ENCODE measurements at places on chromosomes 11 and 22.

DNA sequence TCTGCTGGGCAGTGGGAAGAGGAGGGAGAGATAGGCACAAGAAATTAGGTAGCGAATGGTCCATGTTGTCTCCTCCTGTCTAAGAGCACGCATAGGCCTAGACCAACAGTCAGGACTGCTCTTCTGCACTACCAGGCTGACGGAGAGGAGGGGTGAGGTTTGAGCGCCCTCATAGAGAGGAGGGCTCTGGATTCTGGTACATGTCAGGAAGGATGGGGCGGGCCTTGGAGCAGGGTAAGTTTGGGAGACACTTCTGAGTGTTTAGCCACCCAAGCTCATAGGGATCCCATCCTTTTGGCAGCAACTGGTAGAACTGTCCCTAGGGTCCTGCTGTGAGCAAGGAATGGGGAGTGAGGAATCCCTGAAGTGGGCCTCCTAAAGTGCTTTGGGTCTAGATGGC is 60.4 kb downstream of the KCNC1 start:
- no peak for DNase-seq

DNA sequence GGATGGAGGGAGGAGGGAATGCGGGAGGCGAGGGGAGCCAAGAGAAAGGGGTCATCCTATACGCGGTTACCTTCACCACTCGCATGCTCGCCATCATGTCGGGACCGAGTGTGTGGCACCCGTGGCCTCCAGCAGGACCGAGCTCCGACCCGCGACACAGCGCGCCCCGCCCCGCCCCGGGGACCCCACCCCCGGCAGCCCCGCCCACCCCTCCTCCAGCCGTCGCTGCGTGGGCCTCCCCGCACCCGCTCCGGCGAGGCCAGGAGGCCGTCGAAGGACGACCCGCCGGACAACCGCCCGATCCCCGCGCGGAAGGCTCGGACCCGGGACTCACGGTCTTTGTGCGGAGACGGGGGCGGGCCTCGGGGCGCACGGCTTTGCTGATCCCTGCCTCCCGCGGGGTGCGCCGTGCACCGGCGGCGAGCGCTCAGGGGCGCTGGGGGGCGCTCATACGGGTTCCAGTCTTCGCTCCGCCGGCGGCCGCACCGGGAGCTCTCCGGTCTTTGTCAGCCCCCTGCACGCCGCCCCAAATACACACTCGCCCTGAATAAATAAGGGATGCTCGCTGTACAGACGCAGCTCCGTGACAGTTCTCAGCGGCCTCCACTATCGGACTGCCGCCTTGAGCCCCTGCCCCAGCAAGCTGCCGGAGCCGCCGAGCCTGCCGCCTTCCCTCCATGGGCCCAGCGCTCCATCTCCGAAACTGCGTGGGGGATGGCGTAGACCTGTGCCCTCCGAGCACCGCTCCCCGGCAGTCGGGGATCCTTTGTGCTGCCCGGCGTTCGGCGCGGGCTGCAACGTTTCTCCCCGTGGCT is at the start of gene UBE2L6:
UBE2L6 (minus strand) TSS at position 158 of the 815 bp plus-strand sequence; CDS start at position 97, 61 bp downstream.
- peak; percentile 88 for DNase-seq

DNA sequence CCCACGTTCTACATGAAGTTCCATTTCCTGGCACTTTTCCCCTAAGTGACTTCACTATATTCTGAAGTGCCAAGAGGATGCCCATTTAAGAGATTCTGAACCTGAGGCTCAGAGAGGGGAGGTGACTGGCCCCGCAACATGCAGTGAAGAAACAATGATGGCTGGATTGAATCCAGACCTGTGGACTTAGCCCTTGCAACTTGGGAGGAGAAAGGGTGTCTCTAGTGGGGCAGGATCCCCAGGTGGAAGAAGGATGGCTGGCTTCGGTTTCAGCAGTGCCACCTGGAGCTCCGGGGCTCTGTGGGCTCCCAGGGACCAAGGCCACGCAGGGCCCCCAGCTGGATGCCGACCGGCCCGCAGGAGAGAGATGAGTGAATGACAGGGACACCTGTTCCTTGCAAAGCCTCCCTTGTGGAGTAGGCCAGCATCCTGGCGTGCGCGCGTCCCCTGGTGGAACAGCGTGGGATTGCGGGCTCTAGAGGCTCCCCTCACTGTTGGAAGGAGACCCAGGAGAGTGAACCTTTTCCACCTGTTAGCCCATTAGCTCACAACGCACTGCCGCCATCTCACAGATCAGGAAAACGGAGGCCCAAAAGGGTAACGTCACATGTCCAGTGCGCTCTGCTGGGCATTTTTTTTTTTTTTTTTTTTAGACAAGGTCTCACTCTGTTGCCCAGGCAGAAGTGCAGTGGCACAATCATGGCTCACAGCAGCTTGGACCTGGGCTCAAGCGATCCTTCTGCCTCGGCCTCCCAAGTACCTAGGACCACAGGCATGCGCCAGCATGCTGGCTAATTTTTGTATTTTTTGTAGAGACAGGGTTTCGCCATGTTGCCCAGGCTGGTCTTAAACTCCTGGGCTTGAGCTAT is 104.7 kb downstream of the KIAA1671 start:
- peak; percentile 82 for DNase-seq

GRCh38 chr11:86571273-86571948 is 101.0 kb downstream of the ME3 start:
- no peak for DNase-seq

- DNase-seq: no peak
These were observed 30.6 kb upstream of the GAL start for GRCh38 chr11:68653486-68654430.

GRCh38 chr22:44919691-44920090 is 90.1 kb downstream of the PHF21B start:
- peak; percentile 29 for DNase-seq

DNA sequence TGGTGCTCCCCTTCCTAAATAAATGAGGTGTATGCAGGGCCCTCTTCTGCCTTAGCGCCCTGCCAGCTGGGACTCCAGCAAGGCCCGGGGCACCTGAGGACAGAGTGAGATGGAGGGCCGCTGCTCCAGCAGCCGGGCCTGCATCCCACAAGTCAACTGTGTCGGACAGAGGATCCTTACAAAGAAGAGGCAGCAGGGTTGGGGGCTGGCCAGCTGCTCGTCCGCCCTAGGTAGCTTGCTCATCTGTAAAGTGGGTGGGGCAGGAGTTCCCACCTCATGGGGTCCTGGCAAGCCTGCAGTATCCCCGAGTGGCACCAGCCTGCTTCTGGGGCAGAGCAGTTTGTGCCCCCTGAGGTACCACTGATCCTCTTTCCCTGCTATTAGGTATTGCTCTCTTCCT is 7.6 kb downstream of the TMEM121B start:
- no peak for DNase-seq

DNA sequence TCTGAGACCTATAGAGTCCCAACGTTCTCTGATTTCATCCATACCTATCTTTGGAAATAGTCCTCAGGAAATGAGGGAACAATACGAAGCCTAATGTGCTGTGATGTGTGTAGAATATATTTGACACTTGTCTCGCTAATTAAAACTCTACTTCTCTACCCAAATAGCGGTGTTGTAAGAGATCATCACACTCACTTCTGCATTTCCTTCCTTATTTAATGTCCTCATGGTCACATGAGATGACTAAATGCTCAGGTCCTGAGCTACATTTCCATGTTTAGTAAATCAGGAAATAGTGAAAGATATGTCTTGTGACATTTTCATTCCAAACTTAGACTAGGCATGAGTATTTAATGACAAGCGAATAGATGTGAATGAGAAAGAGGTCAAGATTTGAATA is 112.3 kb downstream of the MAML2 start:
- no peak for DNase-seq

GRCh38 chr11:72561856-72562255 is 112.4 kb downstream of the PDE2A start:
- no peak for DNase-seq

DNA sequence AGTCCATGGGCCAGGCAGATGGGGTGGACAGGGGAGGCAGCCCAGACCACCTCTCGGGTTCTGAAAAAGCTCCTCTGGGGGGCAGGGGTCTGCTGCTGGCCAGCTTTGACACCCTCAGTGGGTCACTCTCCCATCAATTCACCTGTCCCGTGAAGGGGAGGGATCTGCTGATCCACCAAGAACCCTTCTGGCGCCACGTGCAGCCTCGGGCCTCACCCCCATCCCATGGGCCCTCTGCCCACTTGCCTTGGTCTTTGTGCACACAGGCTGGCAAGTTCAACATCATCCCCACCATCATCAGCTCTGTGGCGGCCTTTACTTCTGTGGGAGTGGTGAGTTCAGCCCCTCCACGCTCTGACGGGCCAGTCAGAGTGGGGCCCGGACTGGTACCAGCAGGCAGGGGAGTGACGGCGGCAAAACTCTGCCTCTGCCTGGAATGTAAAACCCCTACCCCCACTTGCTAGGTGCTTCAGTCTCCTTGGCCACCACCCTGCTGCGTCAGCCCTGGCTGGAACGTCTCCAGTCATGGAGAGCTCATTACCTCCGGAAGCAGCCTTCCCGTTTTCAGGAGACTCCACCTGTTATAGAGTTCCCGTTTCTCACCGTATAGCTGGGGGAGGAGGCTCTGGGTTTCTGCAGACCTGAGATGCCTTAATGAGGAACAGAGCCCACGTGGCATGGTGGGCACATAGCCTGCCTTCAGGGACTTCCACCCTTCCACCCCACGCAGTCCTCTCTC is 12.7 kb downstream of the PRG3 start:
- DNase-seq: no peak

GRCh38 chr11:75140269-75141138 is 10.4 kb upstream of the SLCO2B1 start:
- no peak for DNase-seq

- DNase-seq: no peak
These were observed 470.2 kb upstream of the API5 start for GRCh38 chr11:42841556-42841955.

DNA sequence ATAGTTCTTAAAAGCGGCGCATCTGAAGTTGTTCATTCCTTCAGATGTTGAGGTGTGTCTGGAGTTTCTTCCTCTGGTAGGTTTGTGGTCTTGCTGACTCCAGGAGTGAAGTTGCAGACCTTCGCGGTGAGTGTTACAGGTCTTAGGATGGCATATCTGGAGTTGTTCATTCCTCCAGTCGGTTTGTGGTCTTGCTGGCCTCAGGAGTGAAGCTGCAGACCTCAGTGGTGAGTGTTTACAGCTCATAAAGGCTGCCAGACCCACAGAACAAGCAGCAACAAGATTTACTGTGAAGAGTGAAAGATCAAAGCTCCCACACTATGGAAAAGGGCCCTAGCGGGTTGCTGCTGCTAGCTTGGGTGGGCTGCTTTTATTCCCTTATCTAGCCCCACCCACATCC is 201.7 kb upstream of the PDGFD start:
- DNase-seq: no peak

DNA sequence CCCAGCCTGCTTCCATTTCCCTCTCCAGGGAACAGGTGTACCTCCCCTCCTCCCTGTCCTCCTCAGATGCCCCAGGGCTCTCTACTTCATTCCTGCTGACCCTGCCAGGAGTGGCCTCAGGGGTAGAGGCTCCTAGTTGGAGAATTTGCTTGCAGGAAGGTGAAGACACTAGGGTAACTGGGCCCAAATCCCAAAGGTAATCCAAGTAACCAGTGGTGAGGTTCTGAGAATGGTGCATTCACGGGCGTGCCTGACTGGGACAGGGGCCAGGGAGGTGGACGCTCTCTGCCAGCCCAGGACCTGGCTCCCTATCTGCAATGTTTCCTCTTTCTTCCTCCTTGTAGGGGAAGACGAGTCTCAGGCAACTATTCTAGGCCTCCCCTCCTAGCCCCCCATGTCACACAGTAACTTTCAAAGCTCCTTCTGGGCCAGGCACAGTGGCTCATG is 2.9 kb downstream of the SLC35C1 start:
- DNase-seq: peak; percentile 55

GRCh38 chr11:65418431-65418680 is 4.2 kb upstream of the NEAT1 start:
- no peak for DNase-seq

DNA sequence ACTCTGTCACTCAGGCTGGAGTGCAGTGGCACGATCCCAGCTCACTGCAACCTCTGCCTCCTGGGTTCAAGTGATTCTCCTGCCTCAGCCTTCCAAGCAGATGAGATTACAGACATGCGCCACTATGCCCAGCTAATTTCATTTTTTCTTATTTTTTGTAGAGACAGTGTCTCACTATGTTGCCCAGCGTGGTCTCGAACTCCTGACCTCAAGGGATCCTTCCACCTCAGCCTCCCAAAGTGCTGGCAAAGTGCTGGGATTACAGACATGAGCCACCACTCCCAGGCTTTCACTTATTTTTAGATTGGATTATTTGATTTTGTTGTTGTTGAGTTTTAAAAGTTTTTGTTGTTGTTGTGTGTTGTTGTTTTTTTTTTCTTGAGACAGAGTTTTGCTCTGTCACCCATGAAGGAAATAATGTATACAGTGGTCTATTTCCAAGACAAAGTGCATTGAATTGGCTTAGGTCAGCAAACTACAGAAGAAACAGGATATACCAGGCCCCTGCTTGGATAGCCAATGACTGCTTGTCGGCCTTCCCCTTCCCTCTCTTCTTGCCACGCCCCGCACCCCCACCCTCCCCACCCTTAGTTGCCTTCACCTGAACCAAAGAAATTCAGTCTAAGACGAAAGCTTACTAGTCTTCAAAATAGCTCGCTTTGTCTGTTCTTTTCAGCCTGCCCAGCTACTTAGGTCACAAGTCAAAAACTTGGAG is 91.8 kb upstream of the CLDN5 start:
- no peak for DNase-seq

All from suprapubic skin (tissue), 4 donors.